ENCODE measurements at places on chromosomes 6 and 20. TPM values are rescaled to one million over a fixed set of nuclear protein-coding genes. Genes with fewer than 3 reads are reported as not detected.

DNA sequence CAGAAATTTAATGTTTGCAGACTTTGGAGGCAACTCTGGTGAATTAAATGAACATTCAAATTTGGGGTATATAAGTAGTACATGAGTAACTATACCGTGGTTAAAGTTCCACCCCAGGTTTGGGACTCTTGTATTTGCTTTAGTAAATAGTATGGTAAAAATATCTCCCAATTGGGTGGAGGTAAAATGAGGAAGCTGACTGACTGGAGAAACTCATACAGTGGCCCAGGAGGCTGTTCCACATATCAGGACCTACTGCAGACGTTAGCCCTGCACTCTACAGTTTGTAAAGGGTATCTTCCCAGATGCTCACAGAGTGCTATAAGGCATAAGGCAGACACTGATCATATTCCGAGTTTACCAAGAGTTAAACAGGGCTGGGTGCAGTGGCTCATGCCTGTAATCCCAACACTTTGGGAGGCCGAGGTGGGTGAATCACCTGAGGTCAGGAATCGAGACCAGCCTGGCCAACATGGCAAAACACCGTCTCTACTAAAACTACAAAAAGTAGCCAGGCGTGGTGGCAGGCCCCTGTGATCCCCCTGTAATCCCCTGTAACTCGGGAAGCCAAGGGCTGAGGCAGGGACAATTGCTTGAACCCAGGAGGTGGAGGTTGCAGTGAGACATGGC is 53.7 kb downstream of the CPXM1 start:
- DNase-seq, result no peak

- peak; percentile 68 for DNase-seq
Measured at GRCh38 chr6:118580585-118581419, 32.7 kb downstream of the PLN start.

DNA sequence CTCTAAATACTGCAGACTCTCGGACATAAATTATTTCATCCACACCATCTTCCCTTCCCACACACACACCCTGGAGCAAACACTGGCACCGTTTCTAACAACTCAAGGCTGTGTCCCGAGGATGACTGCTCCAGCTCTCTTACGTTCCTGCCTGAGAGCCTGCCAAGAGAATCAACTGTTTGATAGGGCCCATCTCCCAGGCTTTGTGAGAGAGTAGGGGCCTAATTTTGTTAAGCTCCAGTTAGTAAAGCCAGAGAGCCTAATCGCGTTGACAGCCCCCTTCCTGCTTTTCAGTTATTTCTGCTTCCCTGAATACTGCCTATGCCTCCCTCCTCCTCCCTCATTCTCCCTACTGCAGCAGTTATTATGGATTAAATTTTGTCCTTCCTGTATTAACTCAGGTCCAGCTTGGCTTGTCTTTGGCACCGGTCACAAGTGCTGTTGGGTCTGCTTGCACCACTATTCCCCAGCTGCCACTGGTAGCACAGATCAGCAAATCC is 118.1 kb upstream of the TMEM181 start:
- DNase-seq, result no peak

DNA sequence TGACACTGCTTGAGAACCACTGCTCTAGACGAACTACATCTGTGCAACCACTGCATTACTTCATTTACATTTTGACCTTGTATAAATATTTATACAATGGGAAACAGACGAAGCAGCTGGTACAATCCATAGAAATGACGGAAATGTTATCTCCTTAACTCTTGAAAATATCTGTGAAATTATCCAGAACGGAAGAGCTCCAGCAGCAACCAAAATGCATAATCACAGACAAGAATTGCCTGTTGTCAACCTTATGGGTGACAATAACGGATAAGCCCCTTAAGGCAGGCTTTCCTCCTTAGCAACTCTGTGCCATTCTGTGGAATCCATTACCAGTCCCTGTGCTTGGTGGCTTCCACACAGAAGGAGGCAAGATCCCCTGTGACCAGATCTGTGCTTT is 115.4 kb downstream of the DTNBP1 start:
- peak; percentile 53 for DNase-seq

DNA sequence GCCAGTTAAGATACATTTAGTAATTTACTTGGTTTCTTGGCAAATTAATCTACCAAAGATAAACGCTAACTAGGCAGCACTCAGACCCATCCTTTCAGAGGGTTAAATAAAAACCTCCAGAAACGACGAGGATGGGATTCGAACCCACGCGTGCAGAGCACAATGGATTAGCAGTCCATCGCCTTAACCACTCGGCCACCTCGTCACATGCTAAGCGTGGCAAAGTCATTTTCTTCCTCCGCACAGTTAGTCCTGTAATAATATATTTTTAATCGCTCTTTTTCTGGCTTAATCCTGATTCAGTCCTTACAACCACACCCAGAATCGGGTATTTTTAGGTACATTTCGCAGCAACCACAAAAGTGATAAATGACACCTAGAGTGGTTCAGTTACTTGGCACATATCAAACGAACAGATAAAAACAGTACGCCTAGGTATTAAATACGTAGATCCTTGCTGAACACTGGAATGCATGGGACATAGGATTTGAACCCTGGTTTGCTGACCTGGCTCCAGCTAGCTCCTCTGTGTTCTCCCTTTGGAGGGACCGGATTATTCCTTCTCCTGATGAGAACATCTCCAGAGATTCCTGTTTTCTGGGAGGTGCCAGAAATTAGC is 71.6 kb downstream of the GPX5 start:
- DNase-seq, result peak; percentile 48

MYLK4 gene
- 0.32 TPM for total RNA-seq

ZBTB12 gene
- total RNA-seq, result 3.5 TPM
